ENCODE measurements at places on chromosomes 11 and 22.
A peak's percentile ranks its signal among the peaks of the same experiment; 100 is the strongest.

GRCh38 chr11:94638902-94639373, 71.8 kb downstream of the PIWIL4 start:
- no peak for DNase-seq

DNA sequence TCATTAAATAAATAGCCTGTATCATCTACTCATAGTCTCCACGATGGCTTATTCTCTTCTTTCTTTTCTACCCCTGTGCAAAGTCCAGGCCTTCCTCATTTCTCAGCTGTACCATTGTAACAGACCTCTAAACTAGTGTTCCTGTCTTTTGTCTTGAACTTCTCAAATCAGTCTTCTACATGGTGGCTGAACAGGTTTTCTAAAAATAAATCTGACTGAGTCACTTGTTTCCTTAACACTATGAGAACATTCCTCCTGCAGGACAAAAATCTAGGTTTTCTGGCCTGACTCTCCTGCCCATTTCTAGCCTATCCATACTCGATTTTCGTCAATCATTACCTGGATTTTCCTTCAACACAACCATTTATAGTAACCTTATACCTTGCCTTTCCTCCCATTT, 1080.8 kb upstream of the TENM4 start:
- no peak for DNase-seq

DNA sequence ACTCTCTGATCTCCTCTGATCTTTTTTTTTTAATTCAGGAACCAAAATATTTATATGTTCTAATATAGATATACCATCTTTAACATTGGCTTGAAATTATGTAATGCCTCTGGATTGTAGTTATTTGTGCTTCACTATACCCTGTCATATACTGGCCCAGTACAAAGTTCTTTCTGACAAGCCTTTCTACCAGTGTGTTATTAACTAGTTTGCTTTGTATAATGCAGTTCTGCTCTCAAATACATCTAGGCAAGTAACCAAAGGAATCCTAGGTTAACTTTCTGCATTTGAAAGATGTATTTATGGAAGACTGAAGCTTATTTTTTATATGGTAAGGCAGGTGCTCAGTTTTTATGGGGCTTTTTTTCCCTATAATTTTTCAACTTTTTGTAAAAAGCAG, 36.1 kb downstream of the ARHGEF12 start:
- DNase-seq, result no peak

- DNase-seq, result no peak
These were observed 238.9 kb downstream of the NTM start for GRCh38 chr11:131609337-131609736.

GRCh38 chr22:49203091-49203858, 624.4 kb downstream of the BRD1 start:
- no peak for DNase-seq

- no peak for DNase-seq
These were observed 185.5 kb downstream of the MN1 start for GRCh38 chr22:27616033-27616432.

DNA sequence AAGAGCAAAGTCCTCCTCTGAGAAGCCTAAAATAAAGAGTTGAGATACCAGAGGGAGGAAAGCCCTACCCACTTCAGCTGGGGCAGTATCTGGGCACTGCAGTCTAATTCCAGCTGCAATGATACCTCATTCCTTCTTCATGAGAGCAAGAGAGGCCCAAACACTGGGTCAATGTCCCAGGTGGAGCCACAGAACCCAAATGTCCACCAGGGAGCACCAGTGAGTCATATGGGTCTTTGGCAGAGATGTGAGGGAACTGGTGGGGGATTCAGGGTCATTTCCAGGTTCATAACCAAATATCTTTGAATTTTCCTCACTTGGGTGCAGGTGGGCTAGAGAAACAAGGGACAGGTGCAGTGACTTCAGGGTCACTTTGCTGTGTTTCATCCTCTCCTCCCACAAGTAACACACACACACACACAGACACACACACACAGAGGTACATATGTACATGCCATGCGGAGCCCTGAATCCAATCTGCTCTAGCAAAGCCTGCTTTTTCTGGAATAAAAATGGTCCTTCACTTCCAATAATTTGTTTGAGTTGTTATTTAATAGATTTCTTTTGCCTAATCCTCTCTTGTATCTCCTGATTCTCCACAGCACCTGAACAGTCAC, 585.4 kb downstream of the SOX6 start:
- DNase-seq, result no peak

GRCh38 chr22:45997777-45998637, 21.0 kb upstream of the WNT7B start:
- DNase-seq, result no peak

- no peak for DNase-seq
These were observed 158.2 kb downstream of the BUD13 start for GRCh38 chr11:116614306-116615210.

GRCh38 chr11:117996058-117996457, 9.9 kb downstream of the IL10RA start:
- DNase-seq, result no peak

- no peak for DNase-seq
These were observed 24.6 kb downstream of the STIM1 start for GRCh38 chr11:3879967-3880542.

GRCh38 chr11:122808478-122808869, 29.8 kb upstream of the CRTAM start:
- no peak for DNase-seq

GRCh38 chr22:43743131-43743530, 69.0 kb downstream of the EFCAB6 start:
- DNase-seq, result no peak

GRCh38 chr11:73801136-73801535, 13.5 kb downstream of the MRPL48 start:
- no peak for DNase-seq

DNA sequence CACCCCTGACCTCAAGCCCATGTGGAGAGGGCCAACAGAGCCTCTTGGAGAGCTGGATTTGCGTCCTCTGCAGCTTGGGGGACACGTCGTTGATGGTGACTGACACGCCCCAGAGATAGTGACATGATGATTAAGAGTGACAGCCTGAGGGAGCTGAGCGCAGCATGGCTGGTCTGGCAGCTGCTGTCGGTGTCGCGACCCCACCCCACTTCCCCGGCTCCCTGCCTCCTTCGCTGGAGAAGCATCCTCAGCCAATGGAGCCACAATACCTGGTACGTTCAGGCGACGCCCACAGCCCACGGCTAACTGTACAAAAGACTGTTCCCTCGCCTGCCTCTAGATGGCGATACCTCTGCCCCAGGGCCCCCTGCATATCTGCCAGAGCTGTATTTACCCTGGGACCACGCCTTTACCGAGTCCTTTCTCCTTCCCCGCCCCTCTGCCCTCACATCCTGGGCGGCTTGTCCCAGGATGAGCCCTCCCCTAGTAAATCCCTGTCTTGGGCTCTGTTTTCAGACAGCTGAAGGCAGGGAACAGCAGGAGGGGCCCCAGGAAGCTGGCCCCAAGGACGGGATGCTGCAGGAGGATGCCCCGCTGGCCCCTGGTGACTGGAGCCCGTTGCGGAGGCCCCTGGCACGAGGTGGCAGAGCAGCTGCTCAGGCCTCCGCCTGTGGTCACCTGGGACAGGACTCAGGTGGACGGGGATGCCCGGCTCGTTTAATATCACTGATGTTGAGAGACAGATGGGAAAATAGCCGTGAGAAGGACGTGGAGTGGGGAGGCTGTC, 90.6 kb downstream of the RPS6KA4 start:
- peak; percentile 53 for DNase-seq

GRCh38 chr11:117774553-117774952, 22.5 kb downstream of the DSCAML1 start:
- DNase-seq, result no peak

- DNase-seq, result no peak
These were observed 1.1 kb upstream of the RIN1 start for GRCh38 chr11:66337103-66337899.

GRCh38 chr22:22431271-22432220, 77.0 kb downstream of the ZNF280B start:
- DNase-seq, result peak; percentile 41

- no peak for DNase-seq
These were observed 63.8 kb upstream of the THY1 start for GRCh38 chr11:119486691-119487259.

DNA sequence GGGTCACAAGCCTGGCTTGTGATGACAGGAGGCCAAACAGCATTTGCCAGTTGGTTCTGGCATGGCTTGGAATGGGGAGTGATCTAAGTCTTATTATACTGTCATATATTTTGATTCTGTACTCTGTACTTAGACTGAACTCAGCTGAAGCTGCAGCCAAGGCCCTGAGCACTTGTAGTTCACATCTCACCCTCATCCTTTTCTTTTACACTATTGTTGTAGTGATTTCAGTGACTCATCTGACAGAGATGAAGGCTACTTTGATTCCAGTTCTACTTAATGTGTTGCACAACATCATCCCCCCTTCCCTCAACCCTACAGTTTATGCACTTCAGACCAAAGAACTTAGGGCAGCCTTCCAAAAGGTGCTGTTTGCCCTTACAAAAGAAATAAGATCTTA, 843 bp downstream of the OR56B1 start:
- no peak for DNase-seq

- no peak for DNase-seq
These were observed 7.5 kb upstream of the PPARA start for GRCh38 chr22:46142548-46143490.

DNA sequence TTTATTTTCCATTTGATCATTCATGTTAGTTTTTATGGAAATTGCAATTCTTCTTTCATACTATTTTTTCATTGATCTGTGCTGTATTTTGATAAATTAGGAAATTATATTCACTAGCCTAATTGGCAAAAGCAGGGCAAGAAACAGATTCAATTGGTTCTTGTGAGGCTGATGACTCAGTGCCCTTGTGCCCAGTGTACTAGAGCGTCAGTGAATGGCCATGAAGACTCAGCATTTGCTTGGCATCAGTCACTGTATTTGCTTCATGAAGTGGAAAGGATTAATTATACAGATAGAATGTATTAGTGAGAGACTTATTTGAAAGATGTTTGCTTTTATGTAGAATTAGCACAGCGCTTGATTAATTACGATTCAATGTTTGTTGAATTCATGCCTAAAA, 31.8 kb downstream of the MRGPRX1 start:
- DNase-seq, result no peak

DNA sequence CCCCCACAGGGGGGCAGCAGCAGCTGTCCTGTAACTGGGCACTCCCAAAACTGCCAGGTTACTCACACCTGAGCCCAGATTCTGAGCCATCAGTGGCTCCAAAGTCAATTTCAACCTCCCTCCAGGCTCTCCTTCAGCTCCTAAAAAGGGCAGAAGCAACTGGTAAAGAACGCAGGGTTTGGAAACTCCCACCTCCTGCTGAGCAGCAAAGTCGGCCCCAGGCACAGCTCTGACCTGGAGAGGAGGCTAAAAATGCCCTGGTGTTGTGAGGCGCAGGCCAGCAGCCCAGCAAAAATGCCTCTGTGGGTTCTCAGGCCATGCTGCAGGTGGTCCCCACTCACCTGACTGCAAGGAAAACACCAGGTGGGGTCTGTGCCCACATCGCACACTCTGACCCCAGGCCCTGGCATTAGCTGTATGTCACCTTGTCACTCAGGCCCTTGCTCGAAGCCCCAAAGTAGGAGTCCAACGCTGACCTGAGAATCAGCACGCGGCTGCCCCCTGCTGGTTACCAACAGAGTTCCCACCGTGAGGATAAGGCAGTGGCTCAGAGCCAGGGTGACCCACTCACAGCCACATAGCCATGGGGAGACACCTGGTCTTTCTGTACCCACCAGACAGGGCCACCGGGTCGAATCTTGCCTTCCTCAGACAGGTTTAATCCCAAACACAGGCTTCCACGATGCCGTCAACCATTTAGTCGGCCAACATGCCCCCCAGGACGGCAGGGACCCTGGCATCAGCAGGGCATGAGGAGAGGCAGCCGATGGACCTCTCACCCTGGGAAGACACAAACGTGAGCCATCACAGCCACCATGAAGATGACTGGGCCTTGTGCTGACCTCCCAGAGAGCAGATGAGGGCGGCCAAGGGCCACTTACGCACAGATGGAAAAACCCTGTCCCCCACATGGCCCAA, 11.1 kb downstream of the POLR3H start:
- peak; percentile 37 for DNase-seq

DNA sequence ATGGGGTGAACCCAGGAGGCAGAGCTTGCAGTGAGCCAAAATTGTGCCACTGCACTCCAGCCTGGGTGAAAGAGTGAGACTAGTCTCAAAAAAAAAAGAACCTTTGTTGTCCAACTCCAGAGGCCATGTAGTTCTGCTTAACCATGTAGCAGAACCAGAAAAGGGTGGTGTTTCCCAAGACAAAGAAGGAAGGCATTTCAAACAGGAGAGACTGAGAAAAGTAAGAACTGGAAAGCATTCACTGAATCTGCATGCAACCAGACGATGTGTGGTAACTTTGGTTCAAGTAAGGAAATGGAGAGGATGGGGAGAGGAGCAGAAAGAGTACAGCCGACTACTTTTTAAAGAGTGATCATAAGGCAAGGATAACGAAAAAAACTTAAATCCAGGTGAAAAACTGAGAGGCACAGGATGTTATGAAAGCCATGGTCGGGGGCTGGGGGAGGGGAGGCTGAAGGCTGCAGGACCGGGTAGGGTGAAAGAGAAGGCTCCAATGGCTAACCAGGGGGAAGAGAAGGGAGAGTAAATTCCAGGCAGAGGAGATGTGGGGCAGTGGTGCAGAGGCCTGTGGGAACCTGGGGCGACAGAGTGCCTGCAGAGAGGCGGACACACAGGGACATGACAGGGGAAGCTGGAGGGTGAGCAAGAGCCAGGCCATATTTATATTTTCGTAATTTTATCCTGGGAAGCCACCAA, 48.8 kb downstream of the MAPK1 start:
- DNase-seq, result no peak

DNA sequence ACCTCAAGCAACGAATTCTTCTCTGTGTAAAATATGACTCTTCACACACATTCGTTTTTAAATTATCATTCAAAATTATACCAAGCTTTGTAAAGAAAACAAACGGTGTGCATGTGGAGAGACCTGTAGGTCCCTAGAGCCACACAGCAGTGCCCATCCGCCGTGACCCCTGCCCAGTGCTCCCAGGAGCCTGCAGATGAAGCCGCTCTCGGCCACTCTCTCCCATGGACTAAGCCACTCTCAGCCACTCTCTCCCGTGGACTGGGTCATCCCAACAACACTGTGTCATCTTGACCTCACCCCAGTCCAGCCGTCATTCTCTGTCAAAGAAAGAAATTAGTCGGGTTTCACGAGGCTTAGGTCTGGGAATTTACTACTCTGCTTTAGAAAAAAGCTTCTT, 391.6 kb downstream of the BRD1 start:
- DNase-seq, result no peak

DNA sequence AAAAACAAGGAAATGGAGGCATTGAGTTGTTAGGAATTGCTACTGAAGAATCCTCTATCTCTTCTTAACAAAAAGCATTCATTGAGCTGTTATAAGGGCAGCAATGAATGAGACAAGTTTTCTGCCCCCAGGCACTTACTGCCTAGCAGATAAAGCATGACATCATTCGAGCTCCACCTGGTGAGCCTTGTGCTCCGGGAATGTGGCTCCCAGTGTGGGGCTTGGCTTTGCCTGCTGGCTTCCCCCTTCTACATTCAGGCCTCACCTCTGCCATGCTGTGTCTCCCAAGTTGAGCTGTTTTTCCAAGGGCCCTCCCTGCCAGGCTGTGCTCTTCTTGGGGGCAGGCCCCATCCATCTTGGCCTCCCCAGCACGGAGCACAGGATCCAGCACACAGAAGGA, 56.9 kb upstream of the EIF3D start:
- no peak for DNase-seq

Measured in activated gamma-delta T cell treated with anti-CD3 and anti-CD28 coated beads, Interleukin-2, amount 50 U/mL, for 16 hours (primary cell).